CD4-positive, alpha-beta T cell treated with Interleukin-12 subunit alpha and Interleukin-12 subunit beta, for 1 hour (primary cell): ENCODE measurements at places on chromosomes 2 and 18.

DNA sequence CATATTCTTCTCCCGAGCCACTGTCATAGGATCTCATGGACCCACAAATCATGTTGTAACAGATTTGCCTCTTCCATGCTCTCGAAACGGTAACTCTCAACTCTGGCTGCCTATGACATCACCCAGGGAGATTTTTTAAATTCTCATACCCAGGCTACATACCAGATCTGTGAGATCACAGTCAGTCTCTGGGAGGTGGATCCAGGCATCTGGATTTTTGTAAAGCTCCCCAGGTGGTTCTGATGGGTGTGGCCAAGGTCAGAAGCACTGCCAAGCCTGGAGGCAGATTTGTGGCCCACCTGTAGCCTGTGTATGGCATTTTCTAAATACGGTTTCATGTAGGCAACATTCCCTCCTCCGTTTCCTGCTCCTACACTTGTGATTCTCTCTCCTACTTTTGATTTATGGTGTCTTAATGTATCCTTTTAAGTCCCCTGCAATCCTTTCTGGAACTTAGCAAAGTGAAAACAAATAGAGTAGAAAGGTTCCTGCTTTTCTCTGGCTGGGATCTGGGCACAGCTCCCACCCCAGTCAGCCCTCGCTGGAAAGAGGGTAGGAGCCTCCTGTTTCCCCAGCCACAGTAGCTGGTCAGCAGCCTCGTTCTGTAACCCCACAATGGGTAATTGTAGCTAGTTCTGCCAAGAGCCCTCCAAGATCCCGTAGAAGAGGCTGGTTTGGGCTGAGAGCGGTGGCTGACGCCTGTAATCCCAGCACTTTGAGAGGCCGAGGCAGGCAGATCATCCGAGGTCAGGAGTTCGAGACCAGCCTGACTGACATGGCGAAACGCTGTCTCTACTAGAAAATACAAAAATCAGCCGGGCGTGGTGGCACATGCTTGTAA lies 96.2 kb downstream of the KLHL29 start:
- DNase-seq = no peak

DNA sequence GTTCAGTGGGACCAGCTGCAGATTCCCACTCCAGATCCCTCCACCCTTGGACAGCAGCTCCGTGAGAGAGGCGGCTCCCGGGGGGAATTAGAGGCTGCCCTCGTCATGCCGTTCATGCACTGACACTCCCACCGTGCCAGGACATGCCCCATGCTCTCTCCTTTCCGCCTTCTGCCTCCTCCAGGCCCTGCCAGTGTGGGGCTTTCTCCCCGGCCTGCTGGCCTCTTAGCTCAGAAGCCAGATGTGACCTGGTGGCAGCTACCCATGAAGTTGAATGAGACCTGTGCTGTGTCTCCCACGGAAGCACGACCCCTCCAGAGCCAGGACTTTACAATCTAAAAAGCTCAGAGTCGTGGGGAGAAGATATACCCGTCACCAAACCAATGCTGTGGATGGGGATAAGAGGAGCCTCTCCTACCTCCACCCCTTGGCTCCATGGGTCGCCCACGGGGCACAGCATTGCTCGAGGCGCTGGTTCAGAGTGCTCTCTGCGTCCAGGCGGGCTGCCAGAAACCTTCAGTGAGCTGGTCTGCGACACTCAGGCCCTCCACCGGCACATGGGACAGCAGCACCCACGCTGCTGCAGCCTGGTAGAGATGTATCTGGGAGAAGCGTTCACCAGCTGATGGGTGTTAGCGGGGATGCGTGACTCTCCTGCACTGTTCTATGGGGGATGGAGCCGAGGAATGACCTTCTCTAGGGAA lies 111.0 kb upstream of the GPC1 start:
- no peak for DNase-seq

DNA sequence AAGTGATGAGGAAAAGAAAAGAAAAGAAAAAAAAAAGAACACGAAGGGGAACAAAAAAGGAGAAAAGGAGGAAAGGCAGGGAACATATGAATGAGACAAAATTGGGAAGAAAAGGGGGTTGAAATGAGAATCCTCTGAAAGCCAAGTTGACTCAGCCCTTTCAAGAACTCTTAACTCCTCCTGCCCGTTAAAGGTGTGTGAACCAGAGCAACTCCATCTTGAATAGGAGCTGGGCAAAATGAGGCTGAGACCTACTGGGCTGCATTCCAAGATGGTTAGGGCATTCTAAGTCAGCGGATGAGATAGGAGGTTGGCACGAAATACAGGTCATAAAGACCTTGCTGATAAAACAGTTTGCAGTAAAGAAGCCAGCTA lies 4.0 kb upstream of the POLE4 start:
- DNase-seq = no peak

GRCh38 chr18:42030586-42031182 lies 75.7 kb downstream of the PIK3C3 start:
- DNase-seq = no peak

DNA sequence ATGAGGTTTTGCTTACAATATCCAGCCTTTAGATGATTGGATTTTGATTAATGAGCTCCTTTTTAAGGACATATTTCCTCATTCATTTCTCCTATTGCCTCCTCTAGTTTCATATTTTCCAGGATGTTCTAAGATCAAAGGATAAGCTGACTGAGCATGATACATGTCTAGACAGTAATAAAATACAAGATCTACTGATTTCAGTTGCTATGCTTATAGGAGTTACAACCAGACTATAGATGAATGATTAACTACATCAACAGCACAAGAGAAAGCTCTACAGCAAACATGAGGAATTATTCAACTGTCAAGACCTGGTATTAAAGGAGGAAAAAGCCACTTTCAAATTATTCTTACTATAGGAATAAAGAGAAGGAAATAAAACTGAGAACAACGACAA lies 85.0 kb upstream of the LINC00305 start:
- no peak for DNase-seq

- DNase-seq = peak; percentile 24
These were observed 1.7 kb upstream of the SMAD4 start for GRCh38 chr18:51028201-51028805.

GRCh38 chr2:239149501-239149900 lies 251.3 kb downstream of the HDAC4 start:
- DNase-seq = no peak

DNA sequence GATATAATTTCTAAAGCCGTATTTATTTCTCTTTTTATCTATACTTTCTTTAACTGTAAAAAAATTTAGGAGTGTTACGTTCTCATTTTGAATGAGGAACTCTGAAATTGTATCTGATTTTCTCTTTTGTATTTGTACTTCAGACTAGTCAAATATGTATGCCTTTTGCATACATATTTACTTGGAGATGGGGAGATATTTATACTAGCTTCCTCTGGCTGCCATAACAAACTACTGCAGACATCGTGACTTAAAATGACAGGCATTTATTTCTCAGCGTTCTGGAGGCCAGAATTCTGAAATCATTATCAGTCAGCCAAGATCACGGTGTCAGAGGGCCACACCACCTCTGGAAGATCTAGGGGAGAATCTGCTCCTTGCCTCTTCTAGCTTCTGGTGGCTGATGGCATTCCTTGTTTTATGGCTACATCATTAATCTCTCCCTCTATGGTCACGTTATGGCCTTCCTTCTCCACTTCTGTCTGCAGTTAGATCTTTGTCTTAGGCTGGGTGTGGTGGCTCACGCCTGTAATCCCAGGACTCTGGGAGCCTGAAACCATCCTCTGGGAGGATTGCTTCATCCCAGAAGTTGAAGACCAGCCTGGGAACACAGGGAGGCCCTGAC lies 8.2 kb downstream of the LCLAT1 start:
- no peak for DNase-seq

DNA sequence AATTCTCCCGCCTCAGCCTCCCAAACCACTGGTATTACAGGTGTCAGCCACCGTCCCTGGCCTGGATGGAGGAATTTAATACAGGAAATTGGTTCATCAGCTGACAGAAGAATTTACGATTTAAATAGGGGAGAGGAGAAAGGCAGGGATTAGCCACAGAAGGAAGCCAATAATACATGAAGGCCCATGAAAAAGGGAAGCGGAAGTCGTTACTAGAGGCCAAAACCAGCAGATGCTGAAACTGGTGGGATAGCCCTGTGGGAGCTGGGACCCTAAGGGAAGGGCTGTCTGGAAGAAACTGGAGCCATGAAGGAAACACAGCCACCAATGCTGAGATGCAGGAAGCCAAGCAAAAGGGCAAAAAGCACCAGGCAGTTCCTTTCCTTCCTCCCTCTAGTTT lies 163.7 kb upstream of the RMP24 start:
- no peak for DNase-seq

DNA sequence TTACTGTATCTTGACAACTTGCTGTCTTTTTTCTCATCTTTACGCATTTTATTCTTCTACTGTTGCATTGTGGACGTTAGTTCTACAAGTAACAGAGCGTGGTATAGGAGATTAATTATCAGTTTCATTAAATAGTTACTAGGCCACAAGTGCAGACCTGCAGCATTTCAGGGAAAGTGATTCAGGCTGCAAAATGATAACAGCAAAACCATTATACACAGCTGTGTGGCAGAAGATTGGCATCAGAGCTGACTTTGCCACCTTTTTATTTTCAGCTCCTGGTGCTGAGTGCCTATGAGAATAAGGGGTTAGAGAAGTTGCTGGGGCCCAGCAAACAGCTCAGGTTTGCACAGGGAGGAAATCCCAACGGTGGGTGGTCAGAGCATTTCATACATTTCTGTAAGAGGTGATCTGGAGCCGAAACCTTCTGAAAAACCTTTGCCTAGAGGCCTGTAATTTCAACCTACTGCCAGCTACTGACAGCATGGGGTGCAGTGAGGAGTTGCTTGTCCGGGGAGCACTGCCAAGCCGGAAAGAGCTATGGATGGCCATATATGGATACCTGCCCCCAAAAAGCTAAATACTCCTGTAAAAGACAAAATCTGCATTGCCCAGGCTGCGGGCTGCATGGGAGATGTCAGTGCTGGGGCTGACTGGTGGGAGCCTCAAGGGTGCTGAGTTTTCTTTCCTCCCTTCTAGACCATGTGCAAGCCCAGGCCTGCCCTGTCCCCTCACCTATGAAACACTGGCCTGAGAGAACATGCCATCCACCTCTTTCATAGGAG lies 2.7 kb upstream of the CCBE1 start:
- no peak for DNase-seq

- no peak for DNase-seq
These were observed 78.3 kb downstream of the POU3F3 start for GRCh38 chr2:104932243-104932642.

DNA sequence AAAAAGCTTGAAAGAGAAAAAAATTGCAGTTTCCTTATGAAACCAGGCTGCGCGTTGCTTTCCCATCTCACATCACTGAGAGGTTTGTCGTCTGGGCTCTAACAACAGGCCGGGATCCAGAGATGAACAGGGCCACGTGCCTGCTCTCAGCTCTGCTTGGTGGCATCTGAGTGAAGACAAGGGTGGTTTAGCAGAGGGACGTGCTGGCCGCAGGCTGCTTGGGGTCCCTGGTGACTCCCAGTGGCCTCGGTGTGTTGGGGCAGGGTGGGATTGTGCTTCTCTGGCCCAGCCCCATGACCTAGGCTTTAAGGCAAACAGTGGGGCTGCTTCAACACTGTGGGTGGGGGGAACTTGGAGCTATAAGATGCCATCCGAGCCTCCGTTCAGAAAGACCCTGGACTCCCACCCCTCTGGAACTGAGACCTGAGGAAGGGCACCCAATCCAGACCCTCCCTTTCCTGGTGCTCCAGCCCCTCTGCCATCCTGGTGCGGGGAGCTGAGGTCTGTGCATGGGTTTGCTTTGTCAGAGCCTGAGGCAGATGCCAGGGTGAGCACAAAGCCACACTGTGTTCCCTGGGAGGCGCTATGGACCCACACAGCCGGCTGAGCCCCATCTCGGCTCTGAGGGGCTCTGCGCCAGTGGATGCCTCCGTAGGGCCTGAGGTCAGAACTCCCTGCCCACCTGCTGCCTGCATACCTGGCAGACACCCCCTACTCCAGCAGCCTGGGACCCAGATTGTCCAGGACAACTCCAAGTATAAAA lies 18.4 kb upstream of the HPCAL1 start:
- DNase-seq = no peak

DNA sequence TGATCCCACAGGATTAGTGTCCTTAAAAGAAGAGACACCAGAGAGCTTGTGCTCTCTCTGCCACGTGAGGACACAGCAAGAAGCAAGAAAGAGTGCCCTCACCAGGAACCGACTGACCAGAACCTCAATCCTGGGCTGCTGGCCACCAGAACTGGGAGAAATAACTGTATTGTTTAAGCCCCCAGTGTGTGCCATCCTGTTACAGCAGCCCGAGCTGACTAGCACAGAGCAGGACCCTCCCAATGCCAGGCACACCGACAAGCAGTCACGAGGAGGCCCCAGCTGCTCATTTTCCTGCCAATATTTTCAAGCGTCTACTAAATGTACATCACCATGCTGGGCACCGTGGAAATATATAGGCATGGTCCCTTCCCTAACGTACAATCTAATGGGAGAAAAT lies 17.1 kb downstream of the FAM178B start:
- DNase-seq = no peak

- DNase-seq = no peak
These were observed 1341.3 kb upstream of the LRRTM1 start for GRCh38 chr2:81645745-81646301.

GRCh38 chr2:96877042-96877451 lies 7.2 kb upstream of the SEMA4C start:
- no peak for DNase-seq

- DNase-seq = no peak
These were observed 109.2 kb downstream of the DYSF start for GRCh38 chr2:71562518-71562917.
